ENCODE measurements at places on chromosomes 7 and 10.

DNA sequence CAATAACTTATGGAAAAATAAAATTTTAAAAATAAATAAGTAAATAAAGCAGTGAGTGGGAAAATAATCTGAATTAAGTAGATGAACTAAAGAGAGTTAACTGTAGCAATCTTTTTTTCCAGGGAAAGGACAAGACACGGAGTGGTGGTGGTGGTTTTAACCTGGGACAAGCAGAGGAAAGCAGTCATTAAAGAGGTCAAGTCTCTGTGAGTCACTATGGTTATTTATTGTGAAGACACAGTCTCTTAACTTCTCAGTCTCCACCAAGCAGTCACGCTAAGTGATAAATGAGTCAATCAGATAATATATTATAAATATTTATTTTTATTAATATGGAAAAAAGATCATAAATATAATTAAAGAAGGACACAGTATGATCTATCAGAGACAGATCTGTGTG, 228.1 kb upstream of the MEOX2 start:
- DNase-seq = no peak

DNA sequence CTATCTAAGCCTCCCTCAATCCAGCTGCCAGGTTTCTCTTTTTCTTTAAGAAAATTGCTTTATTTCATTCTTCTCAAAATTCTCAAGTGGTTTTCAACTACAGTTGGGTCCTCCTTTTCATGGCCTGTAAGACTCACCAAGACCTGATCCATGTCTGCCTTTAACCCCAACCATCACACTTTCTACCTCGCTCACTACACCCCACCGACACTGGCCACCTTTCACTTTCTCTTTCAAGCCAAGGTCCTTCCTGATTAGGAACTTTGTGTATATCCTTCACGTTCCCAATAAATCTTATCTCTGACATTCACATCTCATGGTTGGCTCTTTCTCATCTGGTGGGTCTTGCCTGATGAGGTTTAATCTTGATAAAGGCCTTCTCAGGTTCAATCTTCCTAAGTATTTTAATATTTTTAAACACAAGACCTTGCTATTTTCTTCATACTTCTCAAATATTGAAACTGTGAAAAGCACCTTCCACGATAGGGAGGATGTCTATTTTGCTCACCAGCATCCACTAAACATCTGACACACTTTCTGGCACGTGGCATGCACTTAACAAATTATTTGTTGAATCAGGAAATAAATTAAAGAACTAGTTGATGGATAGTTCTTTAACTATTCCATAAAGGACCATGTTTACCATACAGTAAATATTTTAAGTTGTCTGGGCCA, 624.8 kb downstream of the GRID1 start:
- no peak for DNase-seq

GRCh38 chr7:101172854-101173751, 7.0 kb downstream of the NAT16 start:
- no peak for DNase-seq

DNA sequence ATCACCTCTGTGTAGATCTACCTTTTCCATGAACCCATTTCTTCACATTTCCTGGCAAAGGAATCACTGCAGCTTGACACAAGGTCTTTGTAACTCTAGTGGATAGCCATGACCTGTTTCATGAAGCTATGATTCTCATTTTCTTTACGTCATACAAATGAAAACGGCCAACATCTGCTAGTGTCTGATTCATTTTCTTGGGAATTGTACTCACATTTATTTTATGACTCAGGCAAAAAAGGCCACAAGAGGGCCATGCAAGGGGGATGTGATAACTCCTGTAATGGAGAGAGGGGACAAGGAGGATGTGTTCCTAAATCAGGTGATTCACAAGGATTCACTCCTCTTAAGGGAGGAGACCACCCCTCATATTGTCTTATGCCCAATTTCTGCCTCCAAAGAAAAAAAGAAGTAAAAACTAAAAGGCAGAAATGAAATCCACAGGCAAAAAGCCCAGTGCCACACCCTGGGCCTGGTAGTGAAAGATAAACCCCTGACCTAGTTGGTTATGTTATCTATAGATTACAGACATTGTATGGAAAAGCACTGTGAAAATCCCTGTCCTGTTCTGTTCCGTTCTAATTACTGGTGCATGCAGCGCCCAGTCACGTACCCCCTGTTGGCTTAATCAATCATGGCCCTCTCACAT, 249.9 kb downstream of the IPMK start:
- DNase-seq = no peak

DNA sequence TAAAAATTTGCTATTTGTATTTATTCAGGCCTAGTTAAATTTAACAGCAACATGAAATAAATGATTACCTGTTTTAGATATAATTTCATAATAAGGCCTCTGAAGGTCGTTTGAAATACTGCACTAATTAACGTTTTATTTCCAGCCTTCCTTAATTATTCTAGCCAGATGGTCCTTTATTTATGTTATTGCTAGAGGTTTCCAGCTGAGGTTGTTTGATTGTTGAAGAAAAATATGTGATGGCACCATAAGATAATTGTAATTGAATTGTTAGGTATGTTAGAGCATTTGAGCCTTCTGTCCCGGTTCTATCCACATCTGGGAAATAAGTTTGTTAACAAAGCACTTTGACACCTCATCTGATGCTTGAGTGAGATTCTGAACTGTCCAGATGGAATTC, 556.1 kb downstream of the ATRNL1 start:
- DNase-seq = no peak

DNA sequence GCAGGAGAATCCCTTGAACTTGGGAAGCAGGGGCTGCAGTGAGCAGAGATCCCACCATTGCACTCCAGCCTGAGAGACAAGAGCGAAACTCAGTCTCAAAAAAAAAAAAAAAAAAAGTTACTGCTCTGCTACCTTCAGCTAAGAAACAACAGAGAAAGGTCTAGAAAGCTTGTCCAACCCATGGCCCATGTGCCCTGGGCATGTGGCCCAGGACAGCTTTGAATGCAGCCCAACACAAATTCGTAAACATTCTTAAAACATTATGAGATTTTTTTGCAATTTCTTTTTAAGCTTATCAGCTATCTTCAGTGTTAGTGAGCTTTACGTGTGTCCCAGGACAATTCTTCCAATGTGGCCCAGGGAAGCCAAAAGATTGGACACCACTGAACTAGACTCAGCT, 22.9 kb downstream of the PLXDC2 start:
- DNase-seq = no peak

- no peak for DNase-seq
Observed at GRCh38 chr10:12156367-12157123, 27.1 kb downstream of the SEC61A2 start.

GRCh38 chr10:14665865-14666857, 108.5 kb downstream of the FAM107B start:
- no peak for DNase-seq

- DNase-seq = no peak
Observed at GRCh38 chr10:9227679-9228365, 1173.3 kb downstream of the GATA3 start.

GRCh38 chr10:43928425-43928968, 279.8 kb upstream of the ZNF32 start:
- no peak for DNase-seq

DNA sequence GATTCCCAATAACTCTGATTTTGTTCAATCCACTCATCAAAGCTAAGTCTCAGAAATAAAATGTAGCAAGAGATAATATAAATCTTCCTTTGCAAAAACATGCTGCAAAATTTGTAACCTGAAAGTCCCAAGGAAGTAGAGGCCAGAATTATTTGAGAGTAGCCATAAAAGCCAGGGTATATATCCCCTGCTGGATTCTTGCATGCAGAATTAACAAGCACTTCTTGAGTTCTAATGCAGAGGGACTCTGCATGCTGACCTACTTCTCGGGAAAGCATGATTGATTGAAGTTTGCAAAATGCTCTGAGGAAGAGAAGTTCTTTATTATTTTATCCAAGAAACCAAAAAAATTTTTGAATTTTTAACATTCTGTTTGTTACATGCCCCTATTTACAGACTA, 121.6 kb downstream of the THSD7A start:
- no peak for DNase-seq

DNA sequence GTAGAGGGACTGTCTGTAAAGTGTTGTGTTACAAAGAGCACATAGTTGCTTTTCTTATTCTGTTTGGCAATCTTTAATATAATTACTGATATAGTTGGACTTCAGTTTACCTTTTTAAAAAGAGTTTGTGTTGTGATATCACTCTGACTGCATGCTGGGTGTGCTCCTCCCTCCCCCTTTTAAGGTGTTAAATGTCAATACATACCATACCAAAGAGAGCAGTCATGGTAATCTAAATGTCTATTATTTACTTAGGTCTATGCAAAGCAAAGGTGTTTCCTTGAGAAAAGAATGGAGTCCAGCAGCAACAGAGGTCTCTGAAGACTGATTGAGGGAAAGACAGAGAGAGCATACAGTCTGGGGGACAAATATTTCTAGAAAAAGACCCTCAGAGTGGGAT, 275.1 kb upstream of the NRP1 start:
- DNase-seq = no peak

GRCh38 chr7:133690740-133691139, 436.4 kb upstream of the LRGUK start:
- no peak for DNase-seq

- no peak for DNase-seq
Observed at GRCh38 chr10:44931621-44932516, 20.7 kb downstream of the TMEM72 start.
